H54 (cell line): ENCODE measurements at places on chromosomes 5 and 9.
A peak's percentile ranks its signal among the peaks of the same experiment; 100 is the strongest.

- no peak for DNase-seq
These were observed 239.7 kb downstream of the GADD45G start for GRCh38 chr9:89844535-89844934.

GRCh38 chr9:19481971-19482404 lies 73.2 kb downstream of the ACER2 start:
- DNase-seq = no peak

- DNase-seq = no peak
These were observed 127.3 kb upstream of the GRHPR start for GRCh38 chr9:37295178-37295577.

DNA sequence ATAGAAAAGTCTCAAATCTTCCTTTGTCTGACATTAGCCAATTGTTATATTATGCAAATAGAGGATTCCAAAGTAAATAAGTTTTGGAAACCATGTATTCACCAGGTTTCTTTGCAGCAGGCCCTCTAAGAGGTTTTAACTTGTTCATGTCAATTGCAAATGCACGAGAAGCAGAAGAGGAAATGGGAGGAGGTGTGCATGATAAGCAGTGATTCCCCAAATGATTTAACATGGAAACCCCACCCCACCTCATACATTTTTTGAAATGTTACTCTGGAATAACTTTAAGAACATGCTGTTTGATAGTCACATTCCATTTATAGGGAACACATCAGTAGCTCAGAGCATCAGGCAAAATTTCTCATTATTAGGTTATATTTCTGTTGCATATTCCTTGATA lies 190.7 kb downstream of the DOCK8 start:
- DNase-seq = no peak

- DNase-seq = peak; percentile 85
These were observed 174.9 kb downstream of the ROR2 start for GRCh38 chr9:91775011-91775707.

GRCh38 chr9:91417602-91418214 lies 5.9 kb downstream of the NFIL3 start:
- DNase-seq = no peak

DNA sequence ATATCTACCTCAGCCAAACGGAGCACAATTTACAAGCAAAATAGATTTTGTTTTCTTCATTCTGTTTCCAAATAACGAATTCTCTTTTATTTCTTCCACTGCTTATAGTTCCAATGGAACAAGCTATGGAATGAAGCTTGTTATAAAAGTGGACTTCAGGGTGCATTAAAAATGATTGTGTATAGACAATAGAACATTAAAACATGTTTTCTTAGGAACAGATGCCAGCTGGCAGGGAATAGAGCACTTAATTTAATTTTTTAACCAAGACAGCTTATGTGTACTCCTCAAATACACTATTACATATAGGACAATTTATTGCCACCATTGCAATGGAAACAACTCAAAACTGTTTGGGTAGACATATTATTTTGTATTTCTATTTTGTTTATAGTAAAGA lies 860.1 kb upstream of the TYRP1 start:
- no peak for DNase-seq

GRCh38 chr5:124660229-124661093 lies 86.0 kb downstream of the ZNF608 start:
- DNase-seq = no peak

DNA sequence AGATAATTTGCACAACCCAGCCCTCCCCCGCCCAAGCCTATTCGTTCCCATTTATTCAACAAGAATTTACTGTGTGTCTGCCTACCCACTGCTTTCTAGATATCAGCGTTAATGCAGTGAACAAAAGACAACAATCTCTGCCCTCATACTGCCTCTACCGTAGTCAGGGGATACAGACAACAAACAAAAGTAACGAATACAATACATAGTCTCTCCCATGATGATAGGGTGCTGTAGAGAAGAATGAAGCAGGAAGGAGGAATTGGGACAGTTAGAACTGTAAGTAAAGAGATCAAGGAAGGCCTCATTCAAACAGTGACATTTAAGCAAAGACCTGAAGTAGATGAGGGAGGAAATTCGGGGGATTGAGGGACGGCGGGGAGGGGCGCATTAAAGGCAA lies 1.7 kb downstream of the GFM2 start:
- DNase-seq = no peak

- no peak for DNase-seq
These were observed 40.6 kb downstream of the TENT4A start for GRCh38 chr5:6753851-6754250.

DNA sequence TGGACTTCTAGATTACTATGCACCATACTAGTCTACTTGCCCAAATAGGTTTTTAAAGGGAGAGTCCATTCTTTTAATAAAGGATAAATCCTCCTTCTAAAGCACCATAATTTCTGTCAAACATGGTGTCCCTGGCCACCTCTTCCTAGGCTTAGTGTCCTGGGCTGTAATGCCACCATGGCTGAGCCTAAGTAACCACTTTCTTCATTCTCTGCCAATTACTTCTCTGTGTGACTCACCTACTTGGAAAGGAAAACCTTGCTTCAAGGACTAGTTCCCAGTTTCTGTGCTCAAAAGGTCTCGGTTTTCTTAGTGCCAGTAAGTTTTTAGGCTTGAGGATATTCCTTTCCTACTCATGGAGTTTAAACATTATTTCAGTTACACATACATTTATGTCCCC lies 273.4 kb downstream of the DENND1A start:
- DNase-seq = peak; percentile 27

- no peak for DNase-seq
These were observed 628 bp downstream of the HOMER1 start for GRCh38 chr5:79513308-79513703.

GRCh38 chr5:109744261-109744660 lies 54.5 kb downstream of the MAN2A1 start:
- DNase-seq = no peak

DNA sequence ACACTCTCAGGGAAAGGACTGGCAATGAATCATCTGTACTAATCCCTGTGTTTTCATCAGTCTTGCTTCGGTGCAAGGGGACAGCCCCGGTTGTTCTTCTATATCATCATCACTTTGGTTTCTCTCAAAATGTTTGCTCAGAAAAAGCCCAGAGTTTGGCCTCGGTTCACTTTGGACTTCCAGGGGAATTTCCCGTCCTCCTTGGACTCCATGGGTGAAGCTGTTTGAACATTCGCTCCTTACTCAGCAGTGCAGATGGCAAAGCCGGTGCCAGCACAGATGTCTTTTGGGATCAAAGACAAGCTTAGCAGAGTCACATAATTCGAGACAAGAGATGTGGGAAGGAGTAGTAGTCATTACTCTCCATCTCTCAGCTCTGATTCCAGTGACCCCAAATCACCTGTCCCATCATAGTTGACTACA lies 69.8 kb upstream of the TNFSF8 start:
- no peak for DNase-seq

GRCh38 chr5:120454094-120454798 lies 9.9 kb upstream of the PRR16 start:
- no peak for DNase-seq

DNA sequence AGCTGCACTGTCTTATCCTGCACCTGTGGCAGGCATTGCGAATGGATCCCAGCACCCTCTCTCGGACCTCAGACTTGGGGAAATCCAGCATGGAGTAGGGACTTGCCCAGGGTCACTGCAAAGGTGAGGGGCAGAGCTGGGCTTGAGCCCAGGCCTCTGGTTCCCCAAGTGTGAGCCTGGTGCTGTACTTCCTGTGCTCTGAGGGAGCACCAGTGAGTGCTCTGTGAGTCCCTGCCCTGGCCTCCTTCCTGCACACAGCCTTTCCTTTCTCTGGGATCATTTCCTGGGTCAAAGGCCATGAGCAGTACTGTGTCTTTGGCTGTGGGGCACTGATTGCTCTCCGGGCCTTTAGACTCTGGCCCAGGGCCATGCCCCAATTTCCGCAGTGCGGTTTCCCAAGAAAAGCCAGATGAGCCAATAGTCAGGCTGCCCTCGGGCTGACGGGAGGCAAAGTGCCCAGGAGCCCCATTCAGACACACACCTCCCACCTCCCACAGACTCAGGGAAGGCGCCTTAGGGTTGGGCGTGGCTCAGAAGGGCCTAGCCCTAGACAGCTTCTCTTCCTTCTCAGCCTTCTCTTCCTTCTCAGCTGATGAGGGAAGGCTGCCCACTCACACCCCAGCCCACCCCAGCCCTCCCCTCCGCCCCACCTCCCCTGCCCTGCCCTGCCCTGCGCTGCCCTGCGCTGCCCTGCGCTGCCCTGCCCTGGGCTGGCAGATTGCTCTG lies 23.3 kb upstream of the TRIM14 start:
- peak; percentile 83 for DNase-seq

DNA sequence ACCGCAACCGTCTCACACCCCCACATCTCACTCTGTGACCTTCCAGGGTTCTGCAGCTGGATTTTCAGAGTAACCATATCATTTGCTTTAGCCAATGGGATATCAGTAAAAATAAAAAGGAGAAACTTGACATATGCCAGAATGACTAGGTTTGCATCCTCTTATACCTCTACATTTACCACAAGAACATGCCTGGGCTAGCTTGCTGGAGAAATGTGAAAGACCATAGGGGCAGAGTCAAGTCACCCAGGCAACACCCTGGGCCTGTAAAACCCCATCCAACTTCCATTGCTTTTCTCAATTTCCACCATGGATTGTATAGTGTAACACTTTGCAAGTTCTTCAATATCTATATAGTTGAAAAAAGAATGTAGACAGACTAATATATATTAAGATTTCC lies 731.1 kb downstream of the PTPRD start:
- no peak for DNase-seq

GRCh38 chr5:96350678-96351077 lies 82.4 kb downstream of the PCSK1 start:
- no peak for DNase-seq

- peak; percentile 76 for DNase-seq
These were observed at the start of gene REEP2 for GRCh38 chr5:138438724-138439476. TSS of gene REEP2 (plus strand) at chr5:138439057. CDS start at chr5:138439209, 152 bp downstream.

GRCh38 chr5:58259685-58260152 lies 200.2 kb downstream of the PLK2 start:
- DNase-seq = peak; percentile 47

- no peak for DNase-seq
These were observed 4.0 kb upstream of the ABL1 start for GRCh38 chr9:130831077-130831476.

DNA sequence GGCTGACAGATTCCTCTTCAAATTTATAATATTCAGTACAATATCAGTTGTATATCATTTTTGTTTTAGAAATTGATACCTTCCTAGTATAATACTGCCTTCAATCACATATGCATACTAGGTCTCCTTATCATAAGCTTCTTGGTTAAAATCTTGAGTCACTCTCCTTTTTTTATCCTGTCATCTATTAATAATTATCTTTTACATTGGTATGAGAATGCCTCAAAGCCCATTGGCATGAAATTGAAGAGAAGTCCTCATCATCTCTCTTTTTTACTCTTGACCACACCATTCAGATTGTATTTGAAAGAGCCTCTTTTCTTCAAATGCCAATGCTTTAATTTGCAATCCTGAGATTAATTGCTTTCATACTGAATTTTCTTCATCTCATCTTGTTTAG lies 810.3 kb downstream of the BRINP1 start:
- DNase-seq = no peak

DNA sequence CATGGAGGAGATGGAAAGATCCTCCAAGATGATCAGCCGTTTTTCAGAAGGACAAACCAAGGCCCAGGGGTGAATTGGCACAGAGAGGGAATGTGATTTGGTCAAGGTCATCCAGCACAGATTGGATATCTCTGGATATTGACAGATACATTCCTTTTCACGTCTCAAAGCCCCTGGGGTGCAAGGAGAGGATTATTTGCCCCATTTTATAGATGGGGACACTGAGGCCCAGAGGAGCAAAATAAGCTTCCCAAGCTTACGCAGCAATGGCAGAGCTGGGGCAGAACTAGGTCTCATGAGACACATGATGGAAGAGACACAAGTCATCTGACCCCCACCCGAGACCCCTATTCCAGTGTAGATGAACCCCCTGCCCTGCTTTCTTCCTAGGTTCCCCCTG lies 895 bp upstream of the PDGFRB start:
- DNase-seq = no peak

DNA sequence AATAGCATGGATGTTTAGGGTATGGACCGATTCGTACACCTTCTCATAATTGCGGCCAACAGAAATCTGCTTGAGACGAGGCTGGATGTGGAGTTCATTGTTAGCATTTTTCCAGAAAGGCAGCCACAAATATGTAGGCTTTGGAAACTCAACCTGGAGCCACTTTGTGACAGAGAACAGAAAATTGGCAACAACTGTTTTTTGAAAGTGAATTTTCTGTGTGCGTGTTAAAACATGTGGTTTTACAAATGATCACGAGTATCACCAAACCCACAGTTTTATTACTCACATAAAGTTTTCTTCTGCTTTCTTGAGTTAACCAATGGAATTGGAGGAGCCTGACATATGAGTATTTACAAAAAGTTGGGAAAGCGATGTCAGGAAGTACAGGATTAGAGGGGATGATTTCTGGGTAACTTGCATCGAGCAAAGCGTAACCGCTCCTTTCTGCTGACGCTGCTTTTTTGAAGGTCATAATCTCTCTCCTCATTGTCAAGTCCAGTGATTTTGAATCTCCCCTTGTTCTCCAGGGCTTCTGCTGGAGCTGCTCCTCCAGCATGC lies 138.5 kb upstream of the TAF11L2 start:
- no peak for DNase-seq

- no peak for DNase-seq
These were observed 244.7 kb upstream of the RPS23 start for GRCh38 chr5:82522897-82523296.

DNA sequence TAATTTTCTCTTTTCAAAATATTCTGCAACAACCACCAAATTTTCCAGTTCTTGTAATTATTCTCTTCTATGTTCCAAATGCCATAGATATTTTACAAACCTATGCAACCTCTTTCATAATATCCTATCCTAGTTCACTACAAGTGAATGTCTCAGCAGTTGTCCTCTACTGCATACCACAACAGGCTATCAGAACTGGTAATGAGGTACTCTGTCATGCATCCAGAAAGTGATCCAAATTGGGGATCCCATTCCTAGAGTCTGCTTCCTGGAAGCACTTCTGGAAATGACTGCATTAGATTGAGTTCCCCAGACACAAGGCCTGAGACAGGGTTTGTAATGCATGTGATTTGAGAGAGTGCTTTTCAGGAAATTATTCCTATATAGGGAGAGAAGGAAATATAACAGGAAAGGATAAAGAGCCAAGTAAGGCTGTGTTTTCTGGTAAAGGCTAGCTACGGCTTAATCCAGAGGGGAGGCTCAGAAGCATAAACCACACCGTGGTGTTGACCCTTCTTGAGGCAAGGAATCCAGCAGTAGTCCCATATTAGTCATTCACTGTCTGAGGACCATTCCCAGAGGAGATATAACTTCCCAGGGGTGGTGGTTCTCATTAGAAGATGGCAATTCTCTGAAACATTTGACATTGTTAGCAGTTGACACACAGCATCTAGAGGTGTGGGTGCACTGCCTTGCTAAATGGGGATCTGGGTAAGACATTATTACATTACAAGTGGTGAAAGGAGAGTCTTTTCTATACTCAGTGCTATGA lies 80.3 kb upstream of the FST start:
- no peak for DNase-seq
